T-helper 2 cell treated with Interferon-gamma antibody and Interleukin-4, amounts not matched to agents 5 μg/mL and 100 μg/mL, for 36 hours (primary cell): ENCODE measurements at places on chromosomes 5 and 9.

- DNase-seq = no peak
Observed at GRCh38 chr5:159040181-159040580, 59.5 kb downstream of the EBF1 start.

- no peak for DNase-seq
Observed at GRCh38 chr9:114497727-114498382, 7.4 kb downstream of the WHRN start.

- DNase-seq = no peak
Observed at GRCh38 chr9:7844242-7844641, 44.7 kb upstream of the DMAC1 start.

DNA sequence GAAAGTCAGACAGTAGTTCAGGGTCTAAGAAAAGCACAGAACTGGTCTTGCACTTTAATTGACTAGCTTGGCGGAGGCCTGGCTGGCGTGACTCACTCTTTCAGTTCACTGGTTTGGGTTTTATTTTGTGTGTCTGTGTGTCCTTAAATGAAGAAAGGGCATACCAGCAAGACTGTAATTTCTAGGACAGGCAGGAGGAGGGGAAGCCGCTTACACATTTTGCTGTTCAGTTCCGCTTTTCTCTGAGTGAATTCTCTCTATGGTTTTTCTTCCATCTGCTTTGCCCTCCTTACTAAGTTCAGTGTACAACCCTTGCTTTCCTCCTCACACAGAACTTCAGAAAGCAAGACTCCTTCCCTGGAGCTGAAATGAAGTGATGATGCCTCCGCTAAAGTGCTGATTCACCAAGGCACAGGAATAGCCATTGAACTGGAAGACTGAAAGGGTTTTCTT lies 150.8 kb downstream of the MEF2C start:
- DNase-seq = no peak

DNA sequence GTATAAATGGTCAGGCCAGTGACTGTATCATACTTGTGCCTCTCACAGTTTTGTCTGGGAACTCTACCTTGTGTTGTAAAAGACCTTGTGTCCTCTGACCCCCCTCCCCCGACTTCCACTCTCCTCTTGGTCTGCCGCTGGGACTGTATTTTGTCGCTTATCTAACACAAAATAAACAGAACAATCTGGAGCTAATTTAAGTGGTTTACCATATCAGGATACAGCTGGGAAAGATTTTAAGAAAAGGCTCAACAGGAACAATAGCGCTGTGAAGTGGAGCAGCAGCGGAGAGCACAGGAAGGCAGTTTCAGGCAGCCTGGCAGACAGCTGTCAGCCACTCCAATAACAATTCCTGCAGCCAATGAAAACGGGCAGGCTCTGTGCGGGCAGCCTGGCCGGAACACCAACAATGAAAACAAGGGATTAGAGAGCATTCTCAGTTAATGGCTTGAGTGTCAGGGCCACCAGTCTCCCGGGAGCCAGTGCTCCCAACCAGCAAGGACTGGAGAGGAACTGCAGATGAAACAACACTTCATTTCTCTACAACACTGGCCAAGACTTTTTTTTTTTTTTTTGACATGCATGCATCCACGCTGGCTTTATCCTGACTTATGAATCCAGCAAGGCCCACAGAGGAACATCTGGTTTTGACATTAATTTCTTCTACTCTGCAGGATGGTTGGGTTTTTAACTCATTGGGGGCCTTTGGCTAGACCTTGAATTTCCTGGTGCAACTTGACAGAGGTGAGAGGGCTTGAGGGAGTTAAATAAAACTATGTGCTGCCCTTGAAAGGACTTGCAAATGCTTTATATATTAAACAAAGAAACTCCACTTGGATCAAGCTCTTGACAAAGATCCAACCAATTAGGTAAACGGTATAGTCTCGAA lies 76.7 kb downstream of the ARSB start:
- no peak for DNase-seq

DNA sequence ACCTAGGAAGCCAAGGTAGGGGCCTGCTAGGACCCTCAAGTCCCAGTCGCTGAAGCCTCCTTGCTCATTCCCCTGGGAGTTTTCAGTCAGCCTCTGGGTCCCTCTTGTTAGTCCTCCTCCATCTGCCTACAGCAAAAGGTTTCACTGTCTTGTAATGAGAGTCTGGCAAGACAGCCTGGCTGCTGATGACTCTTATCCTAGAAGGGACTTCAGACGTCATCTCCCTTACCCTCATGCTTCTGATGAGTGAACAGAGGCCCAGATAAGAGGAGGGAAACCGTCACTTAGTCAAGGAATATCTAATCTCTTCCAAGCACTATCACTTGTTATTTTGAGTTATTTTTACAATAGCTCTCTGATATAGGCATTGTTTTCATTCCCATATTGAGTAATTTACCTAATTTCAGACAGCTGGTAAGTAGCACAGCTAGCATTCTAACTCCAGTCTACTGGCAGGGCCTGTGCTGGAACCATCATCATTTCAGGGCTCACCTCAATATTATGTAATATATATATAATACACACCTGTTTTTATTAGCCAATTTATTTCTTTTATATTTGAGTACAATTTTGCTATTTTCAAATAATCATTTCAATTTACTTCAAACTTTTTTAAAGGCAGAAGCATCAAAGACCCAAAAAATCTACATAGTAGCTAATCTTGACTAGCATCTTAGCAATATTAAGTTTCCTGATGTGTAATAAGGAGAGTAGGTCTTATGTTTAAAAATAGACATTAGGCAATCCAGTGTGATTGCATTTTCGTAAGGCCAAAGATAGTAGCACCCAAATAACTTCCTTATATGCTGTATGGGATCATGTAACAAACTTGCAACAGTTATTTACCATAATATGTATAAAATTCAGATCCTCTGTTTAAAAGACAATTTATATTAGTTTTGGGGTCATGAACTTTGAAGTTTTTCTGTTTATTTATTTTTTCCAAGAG lies 7.9 kb downstream of the CMYA5 start:
- DNase-seq = no peak

DNA sequence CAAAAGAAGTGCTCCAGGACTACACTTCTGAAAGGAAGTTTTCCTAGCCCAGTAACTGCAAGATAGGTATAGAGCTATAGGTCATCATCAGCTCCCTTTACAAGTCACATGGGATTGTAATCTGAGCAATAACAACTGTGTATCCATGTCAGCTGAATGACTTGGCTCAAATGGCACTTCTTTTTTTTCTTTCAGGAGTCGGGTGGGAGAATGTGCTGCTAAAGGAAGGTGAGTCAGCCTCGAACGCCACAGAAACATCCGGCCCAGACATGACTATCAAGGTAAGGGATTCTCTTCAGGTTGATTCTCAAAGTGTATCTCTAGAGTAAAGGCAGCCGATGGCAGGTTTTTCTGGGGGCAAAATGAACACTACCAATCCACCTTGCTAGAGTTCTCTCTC lies 192.2 kb downstream of the C9orf152 start:
- DNase-seq = peak; percentile 28

GRCh38 chr9:130069048-130069447 lies 15.3 kb downstream of the GPR107 start:
- DNase-seq = no peak

DNA sequence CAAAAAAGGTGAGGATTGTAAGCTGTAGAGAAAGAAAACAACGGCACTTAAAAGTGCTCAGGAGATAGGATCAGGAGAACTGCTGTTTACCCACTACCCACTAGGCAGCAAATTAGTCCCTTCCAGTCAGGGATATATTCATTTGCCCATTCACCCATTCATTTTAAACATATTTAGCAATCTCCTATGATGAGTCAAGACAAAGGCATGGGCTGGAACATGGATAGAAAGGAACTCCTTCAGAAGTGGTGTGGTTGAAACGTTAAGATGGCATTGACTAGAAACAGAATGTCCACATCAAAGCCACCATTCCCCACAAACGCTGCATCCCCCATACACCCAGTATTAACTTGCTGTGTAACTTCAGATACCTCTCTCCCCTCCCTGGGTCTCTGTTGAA lies 225.7 kb downstream of the ASTN2 start:
- DNase-seq = no peak

- no peak for DNase-seq
Observed at GRCh38 chr9:120783602-120784047, 9.6 kb downstream of the FBXW2 start.

DNA sequence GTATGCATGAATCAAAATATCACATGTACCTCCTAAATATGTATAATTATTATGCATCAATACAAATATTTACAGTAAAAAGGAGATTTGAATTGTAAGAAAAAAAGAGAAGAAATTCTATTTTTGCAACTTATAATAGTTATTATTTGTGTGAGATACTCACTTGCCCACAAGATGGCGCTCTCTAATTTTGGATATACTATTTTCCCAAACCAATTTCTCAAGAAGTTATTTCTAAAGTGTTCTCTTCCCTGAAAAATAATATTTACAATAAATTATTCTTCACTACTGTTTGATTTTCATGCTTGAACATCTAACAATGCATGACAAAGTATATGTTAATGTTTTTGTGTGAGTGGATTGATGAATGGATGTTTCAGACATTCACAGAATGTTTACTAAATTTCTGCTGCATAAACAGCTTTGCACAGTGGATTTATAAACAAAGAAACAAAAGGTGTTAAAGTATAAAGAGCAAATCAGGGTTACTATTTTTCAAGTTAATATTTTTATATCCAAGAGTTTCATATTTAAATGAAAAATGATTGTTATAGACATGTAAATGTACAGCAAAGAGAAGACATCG lies 503.4 kb downstream of the PDE4D start:
- no peak for DNase-seq

DNA sequence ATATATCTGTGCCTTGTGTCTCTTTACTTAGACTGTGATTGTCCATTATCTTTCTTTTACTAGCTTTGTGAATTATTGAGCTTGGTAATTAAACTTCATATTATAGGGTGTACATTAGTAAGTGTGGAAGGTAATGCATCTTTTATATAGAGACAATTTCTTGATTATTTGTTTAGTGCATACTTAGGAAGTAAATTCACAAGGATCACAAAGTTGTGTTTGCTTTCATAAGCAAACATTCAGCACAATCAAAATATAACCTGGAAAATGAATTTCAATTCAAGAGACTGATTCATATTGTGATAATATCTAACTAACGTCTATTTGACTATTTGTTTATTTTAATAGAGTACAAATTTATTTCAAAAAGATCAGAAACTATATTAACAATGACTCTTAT lies 749.9 kb upstream of the NUDT12 start:
- no peak for DNase-seq

DNA sequence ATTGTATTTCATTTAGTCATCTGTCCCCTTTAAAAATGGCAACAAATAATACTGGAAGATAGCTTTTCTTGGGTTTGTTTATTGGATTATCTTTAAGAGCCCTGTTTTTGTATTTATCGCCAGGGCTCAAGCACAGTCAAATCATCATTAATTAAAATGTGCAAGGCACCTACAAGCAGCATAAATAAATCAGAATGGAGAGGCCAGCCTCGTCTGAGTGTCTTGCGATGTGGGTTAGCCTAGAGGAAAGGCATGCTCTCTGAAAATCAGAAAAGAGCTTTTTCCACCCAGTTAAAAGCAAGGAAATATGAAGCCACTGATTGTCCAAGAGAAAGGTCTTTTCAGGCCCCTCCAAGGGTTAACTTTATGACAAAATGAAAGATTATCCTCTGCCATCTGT lies 31.8 kb downstream of the ZFAND5 start:
- DNase-seq = no peak

DNA sequence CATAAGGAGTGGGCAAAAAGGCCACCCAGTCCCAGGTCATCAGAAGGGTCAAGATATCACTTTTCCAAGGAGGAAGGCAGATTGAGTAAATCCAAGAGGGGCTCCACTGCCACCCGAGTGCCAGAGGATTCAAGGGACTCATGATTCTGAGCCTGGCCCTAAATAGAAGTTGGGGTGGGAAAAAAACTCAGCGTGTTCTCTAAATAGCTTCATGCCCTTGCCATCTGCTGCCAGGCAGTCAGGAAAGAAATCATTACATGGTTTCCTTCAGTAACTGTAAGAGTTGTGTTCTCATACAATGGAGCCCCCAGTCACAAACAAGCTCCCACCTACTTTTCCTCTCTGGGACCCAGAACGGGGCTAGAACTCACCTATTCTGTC lies 37.2 kb downstream of the SAR1B start:
- no peak for DNase-seq

DNA sequence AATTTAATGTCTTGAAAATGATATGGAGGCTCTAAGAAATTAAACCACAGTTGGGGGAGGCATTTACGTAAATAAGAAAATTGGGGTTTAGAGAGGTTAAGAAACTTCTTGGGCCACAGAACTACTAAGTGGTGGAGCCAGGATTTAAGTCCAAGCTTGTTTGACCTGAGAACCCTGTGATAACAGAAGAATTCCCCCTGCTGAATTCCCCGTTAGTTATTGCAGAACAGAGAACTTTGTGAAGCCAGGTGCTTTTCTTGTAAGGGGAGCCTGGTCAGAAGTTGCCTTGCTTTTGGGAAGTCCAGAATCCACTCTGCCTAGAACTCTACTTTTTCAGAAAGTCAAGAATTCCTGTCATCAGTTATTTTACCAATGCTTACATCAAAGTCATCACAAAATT lies 309.3 kb upstream of the SEMA6A start:
- DNase-seq = no peak

- DNase-seq = no peak
Observed at GRCh38 chr5:140037012-140037411, 6.1 kb downstream of the NRG2 start.

DNA sequence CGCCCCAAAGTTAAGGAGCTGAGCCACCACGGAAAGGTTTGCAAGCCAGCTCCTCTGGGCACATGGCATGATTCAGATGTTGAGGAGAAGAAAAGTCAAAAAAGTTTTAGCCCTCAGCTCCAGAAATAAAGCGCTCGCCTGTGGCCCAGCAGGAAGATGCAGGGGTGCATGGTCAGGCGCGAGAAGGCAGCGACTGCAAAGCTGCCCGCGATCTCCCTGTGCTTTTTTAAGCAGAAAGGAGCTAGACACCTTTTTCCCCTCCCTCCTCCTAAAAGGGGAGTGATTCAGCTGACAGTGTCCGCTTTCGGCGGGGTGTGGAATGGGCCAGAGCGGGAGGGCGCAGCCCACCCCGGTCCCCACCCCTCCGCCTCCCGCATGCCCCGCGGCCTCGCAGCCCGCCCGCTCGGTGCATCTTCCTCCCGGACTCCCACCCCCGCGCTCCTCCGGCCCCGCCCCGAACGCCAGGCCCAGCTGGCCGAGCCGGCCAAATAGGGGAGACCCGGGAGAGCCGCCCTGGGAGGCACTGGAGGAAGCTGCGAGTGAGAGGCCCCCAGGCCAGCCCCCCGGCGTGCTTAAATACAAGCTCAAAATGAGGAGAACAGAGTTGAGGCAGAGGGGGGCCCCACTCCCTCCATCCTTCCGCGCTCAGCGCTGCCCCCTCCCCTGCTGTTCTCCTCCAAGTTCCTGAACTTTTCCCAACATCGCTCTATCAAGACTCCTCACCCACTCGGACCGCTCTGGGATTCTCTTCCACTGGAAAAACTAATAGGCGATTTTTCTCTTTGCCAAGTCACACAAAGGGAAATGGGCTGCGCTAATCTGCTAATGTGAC lies at the start of gene ADAMTS12:
Gene ADAMTS12, minus strand, starts transcription at position 203 of the 832 bp plus-strand sequence. Its CDS starts 134 bp downstream, at position 69.
- no peak for DNase-seq
